NCI-H460 (cell line): ENCODE measurements at places on chromosomes 3 and 15.

DNA sequence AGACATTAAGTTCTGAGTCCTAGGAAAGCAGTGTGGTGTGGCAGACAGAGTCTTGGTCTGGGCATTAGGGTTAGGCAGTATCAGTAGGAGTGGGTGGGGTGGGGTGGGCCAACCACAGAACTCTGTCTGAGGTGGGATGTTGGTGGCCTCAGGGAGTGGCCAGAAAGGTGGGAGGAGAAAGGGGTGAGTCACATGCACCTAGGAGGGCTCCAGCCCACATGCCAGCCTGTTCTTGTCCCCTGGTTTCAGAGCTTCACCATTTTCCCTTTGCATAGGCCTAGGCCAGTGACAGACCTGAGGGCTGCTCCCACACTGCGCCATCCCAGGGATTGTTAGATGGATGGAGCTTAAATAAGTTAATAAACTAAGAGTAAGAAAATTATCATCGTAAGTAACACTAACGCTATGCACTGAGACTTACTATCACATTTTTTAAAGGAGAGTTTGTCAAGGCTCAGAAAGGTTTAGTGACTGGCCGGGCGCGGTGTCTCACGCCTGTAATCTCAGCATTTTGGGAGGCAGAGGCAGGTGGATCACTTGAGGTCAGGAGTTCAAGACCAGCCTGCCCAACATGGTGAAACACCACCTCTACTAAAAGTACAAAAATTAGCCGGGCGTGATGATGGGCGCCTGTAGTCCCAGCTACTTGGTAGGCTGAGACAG, 33.8 kb downstream of the DNASE1L3 start:
- no peak for DNase-seq

DNA sequence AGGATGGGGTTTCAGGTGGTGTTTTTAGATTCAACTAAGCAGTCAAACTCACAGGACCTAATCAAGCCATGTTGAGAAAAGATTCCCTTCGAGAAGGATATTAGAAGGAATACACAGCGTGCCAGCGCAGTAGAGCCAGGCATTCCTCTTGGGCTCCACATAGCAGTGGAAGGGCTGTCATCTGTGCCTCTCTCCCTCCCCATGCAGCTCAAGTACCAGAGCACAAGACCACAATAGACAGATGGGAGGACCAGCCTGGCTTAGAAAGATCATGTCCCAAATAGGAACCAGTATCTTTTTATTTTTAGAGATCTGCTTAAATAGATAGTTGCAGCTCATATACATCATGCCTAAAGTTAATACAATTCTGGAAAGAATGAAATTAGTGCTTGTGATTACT, 37.9 kb downstream of the LMLN start:
- no peak for DNase-seq

GRCh38 chr15:57403017-57403416, 26.7 kb downstream of the CGNL1 start:
- DNase-seq = no peak

DNA sequence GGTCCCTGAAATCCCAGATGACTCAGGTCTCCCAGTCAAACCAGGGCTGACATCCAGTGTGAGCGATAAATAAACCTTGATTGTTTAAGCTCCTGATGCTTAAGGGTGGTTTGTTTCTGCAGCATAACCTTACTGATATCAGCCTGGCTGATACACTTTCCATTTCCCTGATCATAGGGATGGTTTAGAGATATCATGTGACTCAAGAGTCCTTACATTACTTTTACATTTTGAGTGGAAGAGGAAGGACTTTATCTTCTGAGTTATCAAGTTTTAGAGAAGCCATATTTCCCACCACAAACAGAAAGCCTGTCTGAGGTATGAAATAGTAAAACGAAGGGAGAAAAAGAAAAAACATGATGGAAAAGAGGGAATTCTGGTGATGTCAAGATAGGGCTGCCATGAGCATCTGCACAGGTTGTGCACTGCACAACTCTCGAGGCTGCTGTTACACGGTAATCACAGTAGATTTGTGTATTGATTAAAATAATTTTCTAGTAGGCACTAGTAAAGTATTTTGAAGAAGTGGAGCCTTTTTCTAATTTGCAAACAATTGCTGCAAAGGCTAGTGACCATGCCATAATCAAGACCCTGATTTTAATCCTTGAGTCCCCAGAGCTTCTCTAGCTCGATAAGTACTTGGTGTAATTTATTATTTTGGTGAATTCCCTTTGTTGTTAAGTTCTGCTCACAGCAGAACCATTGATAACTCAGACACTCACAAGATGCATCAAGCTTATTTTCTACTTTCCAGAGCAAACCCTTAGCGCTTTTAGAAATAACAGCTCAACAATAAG, 34.1 kb upstream of the FBLN2 start:
- no peak for DNase-seq

DNA sequence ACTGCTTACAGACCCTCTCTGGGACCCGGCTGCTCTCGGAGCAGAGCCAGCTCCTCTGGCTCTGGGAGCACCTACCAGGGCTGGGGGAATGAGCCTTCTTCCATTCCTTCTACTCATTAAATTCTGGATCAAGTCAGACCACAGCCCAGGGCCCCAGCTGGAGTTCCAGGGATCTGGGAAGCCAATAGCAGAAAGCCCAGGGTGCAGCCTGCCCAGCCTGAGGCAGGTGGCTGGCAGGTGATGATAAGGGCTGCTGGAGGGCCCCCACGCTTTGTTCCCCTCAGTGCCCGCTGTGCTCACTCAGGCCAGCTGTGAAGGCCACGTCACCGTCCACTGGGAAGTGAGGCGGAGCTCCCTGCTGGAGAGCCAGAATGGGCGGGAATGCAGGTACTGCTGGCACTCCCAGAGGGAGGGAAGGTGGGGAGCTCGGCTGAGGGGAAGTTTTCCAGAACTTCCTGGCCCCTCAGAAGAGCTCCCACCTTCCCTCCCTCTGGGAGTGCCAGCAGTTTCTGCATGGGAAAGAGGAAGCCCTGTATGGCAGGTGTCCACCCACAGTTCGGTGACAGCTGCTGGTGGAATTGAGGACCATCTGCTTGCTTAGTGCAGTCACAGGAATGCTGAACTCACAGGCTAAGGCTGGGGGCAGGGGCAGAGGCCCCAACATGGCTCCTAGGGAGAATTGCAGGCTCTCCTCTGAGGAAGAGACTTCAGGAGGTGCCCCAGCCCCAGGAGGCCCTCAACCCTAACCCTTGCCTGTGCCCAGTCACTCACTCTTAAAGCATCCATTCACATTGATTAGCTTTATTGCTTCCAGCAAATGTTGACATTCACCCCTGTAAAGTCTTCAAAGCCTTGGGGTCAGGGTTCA, 12.6 kb upstream of the RTP3 start:
- DNase-seq = no peak

DNA sequence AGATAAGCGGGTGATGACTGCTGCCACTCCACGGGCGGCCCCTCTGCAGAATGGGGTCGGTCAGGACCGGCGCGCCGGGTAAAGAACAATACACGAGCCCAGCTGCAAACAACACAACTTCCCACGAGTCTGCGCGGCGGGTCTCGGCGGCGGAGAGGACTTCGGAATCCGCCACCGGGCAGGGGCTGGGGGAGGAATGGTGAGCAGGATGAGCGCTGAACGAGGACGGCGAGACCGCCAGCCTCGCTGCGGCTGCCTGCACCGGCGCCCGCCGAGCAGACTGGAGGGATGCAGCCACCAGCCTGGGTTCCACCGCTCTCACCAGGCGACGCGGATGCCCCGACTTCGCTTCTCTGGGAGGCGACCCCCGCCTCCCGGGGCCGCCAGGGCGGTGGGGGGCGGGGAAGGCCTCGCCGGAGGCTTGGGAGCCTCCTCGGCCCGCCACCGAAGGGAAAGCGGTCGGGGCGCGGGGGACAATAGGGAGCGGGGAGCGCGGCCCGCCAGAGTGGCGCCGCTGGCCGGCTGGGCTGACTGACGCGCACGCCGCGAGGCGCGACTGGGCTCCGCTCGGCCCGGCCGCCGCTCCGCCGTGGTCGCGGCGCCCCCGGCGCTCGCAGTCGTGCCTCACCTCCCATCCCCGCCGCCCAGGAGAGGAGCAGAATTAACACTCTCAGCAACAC, 515 bp downstream of the ADAM10 start:
- no peak for DNase-seq

DNA sequence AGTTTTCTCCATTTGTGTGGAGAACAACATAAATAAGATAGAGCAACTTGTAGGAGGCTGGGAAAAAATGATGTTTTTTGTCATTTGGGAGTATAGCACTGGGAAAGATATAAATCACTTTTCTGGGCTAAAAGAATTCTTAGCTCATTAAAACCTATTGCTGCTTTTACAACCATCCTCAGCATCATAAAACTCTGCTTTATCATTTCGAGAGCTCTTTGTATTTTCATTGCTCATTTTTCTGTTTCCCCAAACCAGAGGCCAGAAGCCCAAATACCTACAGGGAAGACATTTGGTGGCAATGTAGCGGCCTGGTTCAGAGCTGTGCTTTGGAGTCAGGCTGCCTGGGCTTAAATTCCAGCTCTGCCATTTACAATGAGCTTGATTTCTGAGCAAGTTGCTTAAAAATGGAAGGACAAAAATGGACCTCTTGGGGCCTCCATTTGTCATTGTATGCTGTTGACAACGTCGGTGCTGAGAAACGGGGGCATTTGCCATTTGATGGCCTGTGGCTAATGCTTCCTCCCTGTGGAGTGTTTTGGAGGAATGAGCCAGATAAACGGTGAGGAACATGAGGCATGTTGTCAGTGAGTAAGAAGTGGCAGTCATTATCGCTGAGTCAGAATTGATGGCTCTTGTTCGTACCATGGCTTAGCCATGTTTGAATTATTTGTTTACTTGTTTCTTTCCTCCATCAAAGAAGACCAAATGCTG, 260.0 kb downstream of the EBLN2 start:
- DNase-seq = no peak

DNA sequence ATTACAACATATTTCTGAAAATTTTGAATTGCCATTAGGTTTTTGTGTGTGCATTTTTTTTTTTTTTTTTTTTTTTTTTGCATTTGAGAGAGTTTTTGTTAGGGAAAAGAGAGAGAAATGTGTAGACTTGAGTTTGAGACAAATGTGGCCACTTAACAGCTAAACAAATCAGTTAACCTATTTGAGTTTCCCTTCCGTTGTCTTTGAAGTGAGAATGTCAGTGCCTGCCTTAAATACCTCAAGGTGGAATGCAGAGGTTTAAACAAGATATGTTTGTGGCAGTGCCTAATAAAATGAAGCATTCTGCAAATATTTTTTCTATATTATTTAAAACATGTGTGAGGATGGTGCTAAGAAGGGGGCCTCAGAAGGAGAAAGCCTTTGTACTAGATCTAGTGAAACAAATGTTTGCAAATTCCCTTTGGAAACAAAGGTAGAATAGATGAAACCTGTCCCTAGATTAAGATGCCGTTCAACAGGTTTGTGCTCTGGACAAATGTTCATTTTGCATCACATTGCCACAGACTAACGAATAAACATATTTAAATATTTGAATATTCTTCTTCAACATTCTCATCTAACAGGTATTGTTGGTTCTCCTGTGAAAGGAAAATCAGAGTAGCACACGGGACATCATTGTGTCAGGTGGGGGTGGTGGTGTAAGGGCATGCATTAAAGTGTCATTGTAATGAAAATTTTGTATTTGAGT, 80.7 kb downstream of the SATB1 start:
- DNase-seq = no peak

DNA sequence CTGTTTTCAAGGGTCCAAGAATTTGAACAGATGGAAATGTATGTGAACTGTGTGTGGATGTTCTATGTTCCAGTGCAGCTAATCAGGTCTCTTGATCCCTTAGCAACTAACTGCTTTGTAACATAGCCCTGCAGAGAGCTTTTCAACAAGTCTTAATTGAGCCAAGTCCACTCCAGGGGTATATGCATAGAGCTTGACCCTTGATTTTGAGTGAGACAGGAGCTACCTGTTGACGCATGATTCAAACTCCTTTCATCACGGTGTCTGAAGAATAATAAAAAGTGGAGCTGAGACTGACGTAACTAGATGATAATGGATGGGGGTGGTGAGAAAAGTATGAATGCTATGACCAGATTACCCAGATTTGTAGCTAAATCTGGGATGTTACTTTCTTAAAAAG, 93.3 kb upstream of the CCDC54 start:
- DNase-seq = no peak

DNA sequence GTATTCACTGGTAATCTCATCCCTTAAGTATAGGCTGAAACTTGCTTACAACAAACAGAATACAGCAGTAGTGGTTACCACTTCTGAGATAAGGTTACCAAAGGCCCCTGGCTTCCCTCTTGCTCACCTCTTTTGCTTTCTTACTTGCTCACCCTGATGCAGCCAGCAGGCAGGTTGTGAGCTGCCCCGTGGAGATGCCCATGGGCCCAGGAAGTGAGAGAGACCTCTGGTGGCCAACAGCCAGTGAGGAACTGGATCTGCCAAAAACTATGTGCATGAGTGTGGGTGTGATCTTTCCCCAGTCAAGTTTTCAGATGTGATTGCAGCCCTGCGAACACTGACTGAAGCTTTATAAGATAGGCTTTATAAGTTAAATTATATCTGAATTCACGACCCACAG, 48.7 kb downstream of the NMNAT3 start:
- no peak for DNase-seq

DNA sequence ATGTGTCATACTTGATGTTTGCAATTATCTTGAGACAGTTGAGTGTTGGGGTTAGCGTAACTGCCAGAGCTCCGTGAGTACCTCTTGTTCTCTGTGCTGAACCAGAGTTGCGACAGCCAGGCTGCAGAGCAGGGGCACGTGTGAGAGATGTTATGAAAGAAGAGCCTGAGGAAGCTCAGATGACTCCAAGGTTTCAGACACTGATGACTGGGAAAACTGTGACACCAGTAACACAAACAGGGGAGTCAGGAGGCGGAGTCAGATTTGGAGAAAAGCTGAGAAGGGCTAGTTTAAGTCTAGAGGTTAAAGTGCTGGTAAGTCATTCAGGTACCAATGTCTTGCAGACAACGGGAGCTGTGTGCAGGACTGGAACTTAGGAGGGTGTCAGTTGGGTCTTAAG, 45.0 kb downstream of the BLM start:
- no peak for DNase-seq

- no peak for DNase-seq
Observed at GRCh38 chr3:101279162-101279561, 41.2 kb downstream of the IMPG2 start.

DNA sequence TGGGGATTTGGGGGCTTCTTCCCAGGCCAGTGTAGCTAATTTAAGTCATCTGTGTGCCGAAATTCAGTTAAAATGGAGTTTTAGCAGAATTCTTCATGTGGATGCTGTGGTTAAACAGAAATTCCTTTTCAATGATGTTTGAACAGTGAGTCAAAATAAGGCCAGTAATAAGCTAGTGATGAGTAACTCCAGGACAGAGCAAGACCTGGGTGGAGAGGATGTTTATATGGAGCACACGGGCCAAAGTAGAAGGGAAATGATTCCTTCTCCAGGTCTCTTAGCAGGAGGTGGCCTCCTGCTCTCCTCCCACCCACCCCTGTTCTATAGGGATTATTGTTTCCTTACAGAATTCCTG, 31.9 kb upstream of the UACA start:
- peak; percentile 30 for DNase-seq

DNA sequence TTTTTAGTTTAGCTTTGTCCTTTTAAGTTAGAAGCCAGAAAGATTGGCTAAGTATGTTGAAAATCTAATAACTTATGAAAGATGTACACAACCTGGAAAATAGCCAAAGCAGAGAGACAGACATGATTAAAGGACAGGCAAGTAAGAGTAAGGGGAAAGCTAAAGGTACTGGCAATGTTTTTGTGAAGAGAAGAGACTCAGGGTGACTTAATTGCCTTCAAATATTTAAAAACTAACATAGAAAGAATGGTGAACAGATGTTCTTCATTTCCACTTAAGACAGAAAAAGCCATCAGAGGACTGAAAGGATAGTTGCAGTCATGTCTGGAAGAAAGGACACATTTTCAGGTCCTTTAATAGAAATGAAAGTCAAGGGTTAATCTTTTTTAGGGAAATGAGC, 68.8 kb downstream of the ZNF385D start:
- no peak for DNase-seq
